ENCODE measurements at places on chromosomes 4 and X.

GRCh38 chrX:64439551-64439950 lies 44.3 kb upstream of the MTMR8 start:
- no peak for DNase-seq

- DNase-seq = no peak
Observed at GRCh38 chr4:70360460-70360859, at the start of gene SMR3A. Gene SMR3A, plus strand, starts transcription at chr4:70360760. Its CDS starts 1,356 bp downstream, at chr4:70362116.

DNA sequence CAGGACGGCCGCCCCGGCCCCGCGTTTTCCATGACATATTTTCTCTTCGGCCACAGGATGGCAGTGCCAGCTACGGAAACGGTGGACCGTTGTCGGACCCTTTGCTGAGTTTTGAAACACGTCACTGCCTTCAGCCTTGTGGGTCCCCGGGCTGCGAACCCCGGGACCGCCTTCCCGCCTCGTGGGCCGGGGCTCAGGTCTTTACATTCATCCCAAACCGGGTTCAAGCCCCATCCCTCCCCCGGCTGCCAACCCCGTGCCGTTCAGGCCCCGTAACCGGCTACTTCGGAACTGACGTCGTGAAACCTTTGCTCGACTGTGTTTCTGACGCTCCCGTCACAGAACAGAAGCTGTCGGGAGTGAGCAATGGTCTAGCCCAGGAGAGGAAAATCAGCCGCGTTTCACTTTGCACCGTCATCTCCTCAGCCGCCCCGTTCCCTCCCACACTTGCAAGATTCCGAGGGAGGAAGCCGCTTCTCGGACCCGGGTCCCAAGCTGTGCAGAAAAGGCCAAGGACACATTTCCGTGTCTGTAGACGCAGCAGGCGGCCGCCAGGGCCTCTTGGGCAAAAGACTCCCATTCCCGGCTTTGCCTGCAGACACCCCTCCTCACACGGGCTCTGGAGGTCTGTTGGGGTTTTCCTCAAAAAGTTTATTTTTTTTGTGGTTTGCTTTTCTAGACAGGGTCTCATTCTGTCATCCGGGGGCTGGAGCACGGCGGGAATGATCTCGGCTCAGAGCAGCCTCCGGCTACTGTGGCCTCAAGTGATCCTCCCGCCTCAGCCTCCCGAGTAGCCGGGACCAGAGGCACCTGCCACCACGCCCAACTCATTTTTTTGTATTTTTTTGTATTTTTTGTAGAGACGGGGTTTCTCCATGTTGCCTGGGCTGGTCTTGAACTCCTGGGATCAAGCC lies 41.4 kb upstream of the PPP2R3B start:
- DNase-seq = no peak

- DNase-seq = no peak
Observed at GRCh38 chr4:111628437-111628836, 516.8 kb upstream of the FAM241A start.

DNA sequence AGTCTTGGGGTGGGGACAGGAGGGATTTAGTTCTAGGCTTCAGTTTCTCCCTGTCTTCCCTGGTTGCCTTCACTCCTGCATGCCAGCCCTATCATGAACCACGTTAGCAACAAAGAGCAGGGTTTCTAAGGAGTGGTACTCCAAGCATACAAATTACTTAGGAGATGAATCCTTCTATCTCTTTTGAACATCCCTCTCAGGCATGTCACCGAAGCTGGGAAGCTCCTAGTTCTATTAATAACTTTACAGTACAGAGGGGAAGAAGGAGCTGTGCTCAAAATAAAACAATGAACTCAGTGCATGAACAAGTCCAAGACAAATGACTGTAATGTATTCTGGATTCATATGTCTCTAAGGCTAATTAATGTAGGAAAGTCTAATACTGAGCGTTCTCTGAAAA lies 450.6 kb upstream of the RASGEF1B start:
- no peak for DNase-seq

- no peak for DNase-seq
Observed at GRCh38 chr4:114163051-114163450, 183.6 kb upstream of the ARSJ start.

DNA sequence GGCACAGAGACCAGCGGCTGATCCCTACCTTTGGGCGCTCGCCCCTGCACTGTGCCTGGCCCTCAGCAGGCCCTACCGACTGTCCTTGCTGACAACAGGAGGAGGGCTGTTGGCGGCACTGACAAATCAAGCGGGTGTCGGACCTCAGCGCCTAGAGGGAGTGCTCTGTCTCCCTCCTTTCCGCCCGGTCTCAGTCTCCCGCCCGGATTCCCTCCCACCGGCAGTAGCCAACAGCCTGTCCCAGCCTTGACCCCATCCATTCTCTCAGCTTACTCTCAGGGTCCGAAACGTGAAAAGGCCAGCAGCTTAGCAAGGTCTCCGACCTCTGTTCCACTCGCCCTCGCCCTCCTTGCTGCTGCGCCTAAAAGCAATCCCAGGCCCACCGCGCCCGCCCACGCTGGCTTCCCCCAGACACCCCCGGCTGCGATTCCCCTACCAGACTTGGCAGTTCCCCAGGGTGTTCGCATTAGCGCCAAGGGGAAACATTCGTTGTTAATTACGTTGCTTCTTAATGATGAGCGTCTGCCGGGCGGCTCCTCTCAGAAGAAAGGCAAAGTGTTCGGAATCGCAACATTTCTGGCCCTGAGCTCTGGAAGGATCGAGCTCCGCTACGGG lies 96.2 kb downstream of the SOWAHB start:
- no peak for DNase-seq

DNA sequence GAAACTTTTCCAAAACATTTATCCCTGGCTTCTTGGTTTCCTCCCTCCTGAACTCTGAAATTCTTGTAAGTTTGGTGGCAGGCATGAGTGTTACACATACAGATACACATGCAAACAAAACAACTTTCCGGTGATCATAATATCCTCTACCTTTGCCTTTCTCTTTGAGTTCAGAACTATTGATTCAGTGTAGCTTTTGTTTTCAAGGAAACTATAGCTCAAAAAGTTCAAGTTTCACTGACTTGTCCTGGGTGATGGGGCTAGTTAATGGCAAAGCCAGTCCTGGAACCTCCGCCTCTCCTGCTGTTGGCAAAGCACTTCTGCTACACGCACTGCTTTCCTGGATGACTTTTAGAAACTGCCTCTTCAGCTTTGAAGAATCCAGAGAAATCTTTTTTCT lies 177.3 kb upstream of the FAT1 start:
- no peak for DNase-seq

GRCh38 chrX:127207326-127207725 lies 387.8 kb downstream of the PRR32 start:
- DNase-seq = no peak

GRCh38 chrX:74434336-74434735 lies 13.0 kb downstream of the SLC16A2 start:
- DNase-seq = no peak

GRCh38 chr4:3852309-3852708 lies 86.1 kb downstream of the ADRA2C start:
- no peak for DNase-seq

DNA sequence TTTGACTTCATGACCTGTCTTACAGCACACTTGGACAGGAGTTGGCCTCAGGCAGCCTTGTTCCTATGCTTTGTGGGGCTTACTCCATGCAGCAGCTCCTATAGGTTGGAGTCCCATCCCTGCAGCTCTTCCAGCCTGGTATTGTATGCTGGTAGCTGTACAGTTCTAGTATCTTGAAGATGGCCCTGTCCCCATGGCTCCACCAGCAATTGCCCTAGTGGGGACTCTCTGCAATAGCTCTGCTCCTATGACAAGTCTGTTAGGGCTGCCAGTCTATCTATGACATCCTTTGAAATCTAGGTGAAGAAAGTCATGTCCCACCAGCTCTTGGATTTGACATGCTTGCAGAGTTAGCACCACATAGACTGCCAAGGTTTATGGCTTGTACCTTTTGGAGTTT lies 252.6 kb downstream of the ANTXR2 start:
- DNase-seq = no peak

GRCh38 chr4:61273233-61273632 lies 73.1 kb downstream of the ADGRL3 start:
- DNase-seq = no peak

DNA sequence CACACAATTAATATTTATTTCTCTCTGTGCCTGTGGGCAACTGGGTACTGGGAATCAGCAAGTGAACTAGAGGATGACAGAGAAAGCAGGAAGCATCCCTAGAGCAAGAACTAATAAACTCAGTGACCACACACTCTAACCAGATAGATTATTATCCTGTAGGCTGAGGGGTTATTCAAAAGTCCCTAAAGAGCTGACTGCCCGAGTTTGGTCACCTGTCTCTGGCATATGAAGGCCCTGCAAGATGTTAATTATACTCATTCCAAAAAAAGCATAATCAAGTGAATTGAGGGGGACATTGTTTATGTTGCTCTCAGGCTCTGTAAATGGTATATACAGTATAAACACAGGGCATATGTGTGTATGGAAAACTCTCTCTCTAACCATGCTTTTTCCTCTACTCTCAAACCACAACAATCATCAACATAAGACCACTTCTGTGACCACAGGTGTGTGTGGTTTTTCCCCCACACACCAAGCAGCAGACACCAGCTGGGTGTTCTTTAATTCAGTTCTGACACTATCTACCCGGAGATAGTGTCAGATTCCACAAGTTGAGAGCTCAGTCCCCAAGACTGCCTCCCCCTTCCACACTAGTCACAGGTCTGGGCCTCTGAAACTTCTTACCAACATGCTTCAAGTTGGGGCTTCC lies 6.2 kb upstream of the HPSE start:
- DNase-seq = no peak

DNA sequence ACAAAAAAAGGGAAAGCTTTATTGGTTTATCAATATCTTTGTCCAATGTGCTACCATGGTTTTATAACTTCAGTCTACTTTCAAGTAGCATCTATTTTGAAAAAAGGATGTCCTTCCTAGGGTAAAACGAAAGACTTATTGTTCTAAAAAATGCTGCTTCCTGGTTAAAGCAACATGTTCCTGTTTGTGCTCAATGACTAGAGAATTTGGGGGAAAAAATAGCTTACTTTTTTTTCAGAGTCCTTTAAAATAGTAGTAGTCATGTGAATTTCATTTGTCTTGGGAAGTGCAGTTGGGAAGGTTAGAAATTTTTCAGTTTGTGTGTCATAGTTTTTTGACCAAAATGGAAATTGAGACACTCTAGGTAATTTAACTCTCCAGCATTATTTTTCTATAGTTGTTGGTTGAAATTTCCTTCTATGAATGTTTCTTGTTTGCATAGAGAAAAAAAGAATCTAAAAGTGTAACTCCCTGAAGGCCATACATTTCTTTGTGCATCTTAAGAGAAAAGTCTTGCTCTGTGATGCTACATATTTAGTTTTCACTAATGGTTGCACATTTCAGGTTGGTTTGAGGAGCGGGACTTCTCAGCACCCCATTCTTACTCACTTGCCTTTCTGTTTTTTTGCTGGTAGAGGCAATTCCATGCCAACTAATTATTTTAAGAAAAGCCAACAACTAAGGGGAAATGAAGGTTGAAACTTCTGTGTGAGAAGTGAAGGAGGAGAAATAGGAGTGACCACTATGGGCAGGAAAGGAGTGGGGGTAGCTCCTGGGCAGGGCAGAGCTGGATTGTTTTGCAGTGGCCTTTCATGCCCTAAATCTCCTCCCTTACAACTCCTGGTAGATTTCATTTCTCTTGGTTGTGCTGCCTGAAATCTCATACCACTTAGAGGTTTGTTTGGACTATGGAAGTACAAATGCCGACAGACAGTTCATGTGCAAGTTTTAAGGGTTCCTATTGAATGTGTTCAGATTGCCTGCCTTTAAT lies 76.4 kb downstream of the RAPGEF2 start:
- no peak for DNase-seq

- DNase-seq = no peak
Observed at GRCh38 chr4:173181848-173182247, 13.2 kb downstream of the GALNT7 start.

- no peak for DNase-seq
Observed at GRCh38 chrX:55028040-55028439, 2.7 kb downstream of the ALAS2 start.

GRCh38 chrX:69535661-69536060 lies 31.5 kb downstream of the NALF2 start:
- peak; percentile 30 for DNase-seq

- peak; percentile 68 for DNase-seq
Observed at GRCh38 chr4:45442466-45442865, 681.4 kb downstream of the GABRG1 start.

GRCh38 chr4:127124919-127125318 lies 507.8 kb upstream of the INTU start:
- no peak for DNase-seq

DNA sequence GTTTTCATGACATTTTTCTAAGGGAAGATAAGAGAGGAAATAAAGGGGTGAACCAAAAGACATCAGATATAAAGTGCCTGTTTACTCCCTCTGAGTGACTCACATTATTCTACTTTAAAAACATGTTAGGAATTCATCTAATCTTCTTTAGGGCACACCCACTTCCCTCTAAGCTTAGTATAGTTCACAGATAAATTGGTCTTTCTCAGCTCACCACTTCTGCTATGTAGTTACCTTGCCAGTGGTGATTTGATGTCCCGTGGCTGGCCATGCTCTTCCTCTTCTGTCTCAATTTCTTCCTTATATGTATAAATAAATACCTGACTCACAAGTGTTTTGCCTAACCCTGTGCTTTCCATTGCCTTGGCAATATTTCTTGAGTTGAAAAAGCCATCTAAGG lies 96.8 kb downstream of the PDLIM5 start:
- DNase-seq = no peak

GRCh38 chr4:159400558-159401225 lies 297.8 kb downstream of the RAPGEF2 start:
- no peak for DNase-seq

- DNase-seq = peak; percentile 34
Observed at GRCh38 chr4:26088433-26088928, 174.5 kb downstream of the SMIM20 start.

DNA sequence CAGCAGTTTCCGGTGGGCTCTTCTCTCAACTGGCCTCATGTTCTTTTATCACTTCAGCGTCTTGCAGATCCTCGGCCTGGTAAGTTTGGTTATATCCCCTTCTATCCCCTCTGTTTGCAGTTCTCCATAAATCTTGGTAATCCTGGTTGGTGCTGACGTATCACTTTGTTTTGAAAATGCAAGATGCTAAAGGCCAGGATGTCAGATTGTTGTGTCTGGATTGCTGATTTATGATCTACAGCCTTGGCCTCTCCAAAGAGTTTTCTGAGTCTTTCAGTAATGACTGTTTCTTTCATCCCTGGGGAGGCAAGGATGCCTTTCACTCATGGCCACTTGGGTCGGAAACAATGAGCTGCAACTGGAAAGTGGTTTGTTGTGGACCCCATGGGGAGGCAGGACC lies 146.4 kb downstream of the AMMECR1 start:
- DNase-seq = no peak

- no peak for DNase-seq
Observed at GRCh38 chr4:48854982-48855381, 24.1 kb downstream of the OCIAD1 start.

DNA sequence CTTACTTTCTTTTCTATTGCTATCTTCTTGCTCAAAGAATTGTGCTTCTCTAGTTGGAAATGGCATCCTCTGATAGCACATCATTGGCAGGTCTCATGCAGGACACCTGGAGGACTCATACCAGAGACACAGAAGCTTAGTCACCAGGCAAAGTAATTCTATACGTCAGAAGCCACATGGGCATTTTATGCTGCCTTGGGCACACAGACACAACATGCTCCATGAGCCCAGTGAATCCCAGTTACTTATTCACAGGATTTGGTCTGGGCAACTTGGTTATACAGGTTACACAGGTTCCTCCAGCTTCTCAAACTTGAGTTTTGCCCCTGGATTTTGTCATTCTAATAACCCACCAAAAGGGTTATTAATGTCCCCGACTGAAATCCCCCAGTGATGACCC lies 7.1 kb downstream of the RASSF6 start:
- DNase-seq = no peak
